ENCODE measurements at places on chromosomes 16 and 17. TPM values are rescaled to one million over a fixed set of nuclear protein-coding genes. Genes with fewer than 3 reads are reported as not detected.

DNA sequence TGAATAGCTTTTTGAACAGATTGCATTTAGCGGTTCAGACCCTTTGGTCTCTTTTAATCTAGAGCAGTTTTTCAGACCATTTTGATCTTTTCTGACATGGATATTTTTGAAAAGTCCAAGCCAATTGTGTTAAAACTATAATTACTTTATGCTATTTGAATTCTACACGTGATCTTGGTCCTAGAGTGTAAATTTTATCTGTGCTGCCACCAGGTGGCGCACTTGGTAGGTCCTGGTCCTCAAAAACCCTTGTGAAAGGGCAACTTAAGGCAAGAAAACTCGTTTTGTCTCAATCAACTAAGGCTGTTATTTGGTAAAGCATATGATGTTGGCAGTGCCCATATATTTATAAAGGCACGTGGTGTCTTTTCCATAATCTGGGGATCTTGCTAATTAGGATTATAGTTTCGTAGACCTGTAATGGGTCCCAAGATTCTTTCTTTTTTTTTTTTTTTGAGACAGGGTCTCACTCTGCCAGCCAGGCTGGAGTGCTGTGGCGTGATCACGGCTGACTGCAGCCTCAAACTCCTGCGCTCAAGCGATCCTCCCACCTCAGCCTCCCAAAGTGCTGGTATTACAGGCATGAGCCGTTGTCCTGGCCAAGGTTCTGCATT, 43.9 kb upstream of the TEX2 start:
- peaks cover 4% of the 10 kb centered on the region for H3K4me1 ChIP-seq
- H3K27me3 ChIP-seq, result no peaks in the 10 kb centered on the region
- no peak overlapping the region for H3K4me3 ChIP-seq
- peak; percentile 85 for DNase-seq
- H3K36me3 ChIP-seq, result no peaks in the 10 kb centered on the region

- H3K27ac ChIP-seq, result peak overlapping the region; percentile 78
- H3K36me3 ChIP-seq, result peaks cover 29% of the 10 kb centered on the region
- peaks cover 42% of the 10 kb centered on the region for H3K4me1 ChIP-seq
- DNase-seq, result no peak
Observed at GRCh38 chr17:29642171-29642611, 19.5 kb upstream of the CORO6 start.

DNA sequence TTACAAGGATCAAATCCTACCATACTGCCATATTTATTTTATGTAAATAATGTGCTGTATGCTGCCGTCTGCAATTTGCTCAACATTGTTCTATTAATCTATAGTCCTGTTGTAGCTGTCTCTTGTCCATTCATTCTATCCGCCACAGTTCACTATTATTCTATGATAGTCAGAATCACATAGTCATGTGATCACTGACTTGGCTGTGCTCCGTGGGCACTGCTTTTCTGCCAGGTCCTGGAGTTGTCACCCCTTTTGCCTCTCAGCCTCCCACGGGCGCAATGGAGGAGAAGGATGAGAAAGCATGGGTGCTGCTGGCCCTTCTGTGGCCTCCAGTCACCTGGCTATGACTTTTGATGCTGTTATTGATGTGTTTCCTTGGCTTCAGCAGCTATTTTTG, 37.3 kb upstream of the ANKFY1 start:
- no peaks in the 10 kb centered on the region for H3K27me3 ChIP-seq
- H3K4me1 ChIP-seq, result peaks cover 10% of the 10 kb centered on the region
- no peak overlapping the region for H3K27ac ChIP-seq
- no peak overlapping the region for H3K4me3 ChIP-seq
- DNase-seq, result no peak
- H3K36me3 ChIP-seq, result peaks cover 10% of the 10 kb centered on the region

DNA sequence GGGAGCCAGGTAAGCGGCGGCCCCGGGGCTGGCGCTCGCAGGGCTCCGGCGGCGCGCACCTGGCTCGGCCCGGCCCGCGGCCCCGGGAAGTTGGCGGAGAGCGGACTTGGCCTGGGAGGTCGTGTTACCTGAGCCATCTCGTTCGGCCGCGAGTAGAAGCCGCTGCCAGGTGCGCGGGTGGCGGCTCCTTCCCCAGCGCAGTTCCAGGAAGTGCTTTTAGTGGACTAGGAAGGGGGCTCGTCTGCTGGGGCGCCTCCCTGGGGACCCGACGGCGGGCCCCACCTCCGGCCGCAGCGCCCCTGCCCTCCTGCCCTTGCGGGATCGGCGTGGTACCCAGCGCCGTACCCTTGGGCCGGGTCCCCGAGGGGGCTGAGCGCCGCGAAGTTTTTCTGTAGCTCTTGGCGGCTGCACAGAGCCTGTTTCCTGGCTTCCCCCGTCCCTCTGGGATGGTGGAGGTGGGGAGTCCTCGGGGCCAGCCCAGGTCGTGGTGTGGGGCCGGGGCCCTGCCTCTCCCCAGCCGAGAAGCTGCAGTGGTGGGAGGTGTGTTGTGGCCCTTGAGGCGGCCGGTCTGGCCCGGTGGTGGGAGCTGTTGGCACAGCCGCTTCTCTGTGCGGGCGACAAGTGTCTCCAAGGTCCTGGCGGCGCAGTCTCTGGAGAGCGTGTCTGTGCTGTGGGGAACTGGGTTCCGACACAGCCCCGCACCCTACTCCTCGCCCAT, 96.9 kb downstream of the RAB11FIP4 start:
- H3K27ac ChIP-seq, result peak overlapping the region; percentile 97
- H3K4me1 ChIP-seq, result peaks cover 56% of the 10 kb centered on the region
- H3K36me3 ChIP-seq, result peaks cover 5% of the 10 kb centered on the region
- H3K4me3 ChIP-seq, result peak overlapping the region; percentile 92
- no peaks in the 10 kb centered on the region for H3K27me3 ChIP-seq

GRCh38 chr16:89004209-89004831, 27.3 kb upstream of the CBFA2T3 start:
- H3K36me3 ChIP-seq, result no peaks in the 10 kb centered on the region
- no peak overlapping the region for H3K4me3 ChIP-seq
- DNase-seq, result no peak
- H3K27me3 ChIP-seq, result peaks cover 34% of the 10 kb centered on the region
- peaks cover 5% of the 10 kb centered on the region for H3K4me1 ChIP-seq

GRCh38 chr17:37338847-37339246, 36.9 kb upstream of the C17orf78 start:
- no peak for DNase-seq
- H3K4me1 ChIP-seq, result no peaks in the 10 kb centered on the region
- peaks cover 19% of the 10 kb centered on the region for H3K36me3 ChIP-seq
- no peak overlapping the region for H3K4me3 ChIP-seq
- H3K27ac ChIP-seq, result no peak overlapping the region

DNA sequence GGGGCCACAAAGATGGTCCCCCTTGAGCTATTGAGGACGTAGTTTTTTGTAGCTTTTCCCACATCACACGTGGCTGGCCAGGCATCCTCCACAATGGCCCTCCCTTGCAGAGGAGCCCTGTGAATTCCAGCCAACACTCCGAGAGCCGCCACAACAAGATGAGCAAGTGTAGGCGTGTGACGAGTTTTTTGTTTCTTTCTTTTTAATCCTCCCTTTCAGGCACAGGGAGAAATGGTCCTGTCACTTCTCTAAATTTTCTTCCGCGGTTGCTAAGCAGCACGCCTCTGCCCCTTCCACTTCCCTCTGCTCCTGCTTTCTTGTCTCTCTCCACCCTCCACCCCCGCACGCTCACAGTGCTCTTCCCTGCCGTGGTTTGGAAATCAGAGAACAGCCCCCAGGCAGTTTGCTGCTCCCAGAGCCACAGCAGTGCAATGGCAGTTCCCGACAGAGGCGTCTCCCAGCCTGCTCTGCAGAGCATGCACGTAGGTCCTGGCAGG, 68.0 kb upstream of the MRTFB start:
- no peak overlapping the region for H3K27ac ChIP-seq
- H3K36me3 ChIP-seq, result no peaks in the 10 kb centered on the region
- H3K4me3 ChIP-seq, result no peak overlapping the region
- H3K4me1 ChIP-seq, result peaks cover 6% of the 10 kb centered on the region

DNA sequence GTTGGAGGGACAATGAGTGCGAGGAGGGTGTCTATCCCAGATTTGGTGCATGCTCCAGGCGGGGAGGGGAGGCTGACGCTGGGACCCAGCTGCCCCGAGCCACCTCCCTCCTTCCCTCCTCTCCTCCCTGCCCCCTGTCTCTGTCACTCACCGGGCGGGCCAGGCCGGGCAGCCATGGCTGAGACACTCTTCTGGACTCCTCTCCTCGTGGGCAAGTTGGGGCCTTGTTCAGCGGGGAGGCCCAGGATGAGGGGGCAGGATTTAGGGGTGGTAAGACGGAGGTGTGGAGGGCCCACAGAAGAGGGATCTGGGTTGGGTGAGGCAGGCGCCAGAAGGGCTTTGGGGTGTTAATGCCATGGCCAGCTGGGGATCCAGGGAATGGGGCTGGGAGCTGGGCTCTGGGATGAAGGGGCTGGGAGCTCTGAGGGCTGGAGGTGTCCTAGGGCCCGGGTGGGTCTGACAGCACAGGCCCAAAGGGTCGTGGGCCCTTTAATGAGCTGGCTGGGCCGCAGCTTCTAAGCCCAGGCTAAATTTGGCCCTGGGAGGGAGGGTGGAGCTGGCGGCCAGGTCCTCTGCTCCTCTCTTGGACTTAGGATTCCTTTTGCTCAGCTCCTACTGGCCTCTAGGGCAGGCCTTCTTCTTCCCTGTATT, at the start of gene SGCA:
SGCA (plus strand) TSS at position 139 of the 651 bp plus-strand sequence; CDS start at position 175, 36 bp downstream.
- no peak for DNase-seq
- H3K27ac ChIP-seq, result no peak within 1 kb of the TSS
- peaks cover 3% of the 10 kb centered on the region for H3K27me3 ChIP-seq
- H3K4me1 ChIP-seq, result peaks cover 39% of the 10 kb centered on the region

GRCh38 chr17:9256751-9257629, 235.7 kb downstream of the NTN1 start:
- no peak for DNase-seq
- H3K27ac ChIP-seq, result peak overlapping the region; percentile 32
- H3K27me3 ChIP-seq, result no peaks in the 10 kb centered on the region
- H3K36me3 ChIP-seq, result no peaks in the 10 kb centered on the region

The MYH11 gene
- not detected for total RNA-seq

The CTF1 gene
- 0.31 TPM for total RNA-seq

The ACE gene
- total RNA-seq, result 0.36 TPM

The RNF40 gene
- total RNA-seq, result 68.1 TPM
